NCI-H1694 (cell line): ENCODE measurements at places on chromosomes 2 and 18.

GRCh38 chr2:70557171-70557838 lies 3.7 kb upstream of the TGFA start:
- no peak for DNase-seq

DNA sequence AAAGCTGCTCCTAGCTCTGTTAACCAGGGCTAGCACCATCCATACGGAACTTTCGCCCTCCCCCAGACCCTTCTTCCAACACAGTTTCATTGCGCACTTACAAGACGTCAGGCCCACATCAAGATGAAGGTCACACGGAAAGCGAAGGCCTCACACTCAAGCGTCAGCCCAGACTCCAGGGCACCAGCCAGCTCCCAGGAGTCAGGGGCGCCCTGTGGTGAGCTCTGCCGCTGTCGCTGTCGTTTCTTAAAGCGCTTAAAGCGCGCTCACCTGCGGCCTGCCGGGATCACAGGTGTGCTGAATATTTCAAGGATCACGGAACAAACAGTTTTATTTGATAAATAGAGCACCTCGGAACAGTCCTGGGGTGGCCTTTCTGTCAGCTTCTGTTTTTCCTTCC lies 163.1 kb downstream of the CDH20 start:
- DNase-seq: no peak

- no peak for DNase-seq
Observed at GRCh38 chr18:78364388-78364960, 615.1 kb upstream of the SALL3 start.

GRCh38 chr18:56060967-56061541 lies 473.1 kb upstream of the TCF4 start:
- DNase-seq: no peak

- DNase-seq: no peak
Observed at GRCh38 chr2:64018701-64019082, 536 bp downstream of the VPS54 start.

DNA sequence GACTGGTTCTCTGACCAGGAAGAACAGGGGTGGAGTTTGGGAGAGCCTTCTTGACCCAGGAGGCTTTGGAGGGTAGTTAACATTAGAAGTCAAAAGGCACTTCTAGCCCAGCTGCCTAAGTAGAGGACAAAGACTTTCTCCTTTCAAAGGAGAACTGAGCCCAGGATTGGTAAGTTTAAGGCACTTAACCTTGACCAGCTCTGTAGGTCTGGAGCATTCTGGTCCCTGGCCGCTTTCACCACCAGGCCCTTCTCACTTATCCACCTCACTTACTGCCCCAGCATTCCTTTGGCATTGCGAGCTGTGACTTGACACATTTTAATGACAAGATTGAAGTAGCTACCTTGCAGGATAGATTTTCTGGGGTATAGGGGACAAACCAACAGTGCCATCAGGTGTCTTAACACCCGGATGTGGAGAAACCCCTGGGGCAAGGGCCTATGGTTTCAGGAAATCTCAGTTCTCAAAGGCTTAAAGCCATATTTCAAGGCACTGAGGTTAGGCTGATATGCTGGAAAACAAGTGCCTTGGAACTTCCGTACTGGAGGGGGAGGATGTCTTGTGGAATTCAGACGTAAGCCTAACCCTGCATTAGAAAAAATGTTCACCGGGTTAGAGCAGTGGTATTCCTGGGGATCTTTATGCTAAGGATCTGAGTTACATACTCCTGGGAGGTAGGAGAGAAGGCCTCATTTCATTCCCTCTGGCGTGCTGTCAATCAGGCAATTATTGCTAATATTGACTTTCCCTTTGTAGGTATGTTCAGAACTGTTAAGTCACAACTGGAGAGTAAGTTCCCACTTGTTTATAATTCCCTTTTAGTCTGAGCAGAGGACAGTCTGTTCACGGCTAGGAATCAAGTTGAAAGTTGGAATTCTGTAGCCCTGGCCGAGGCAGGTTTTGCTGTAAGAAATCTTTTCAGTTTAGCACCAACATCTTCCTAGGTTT lies 4.3 kb downstream of the C2orf68 start:
- DNase-seq: no peak

DNA sequence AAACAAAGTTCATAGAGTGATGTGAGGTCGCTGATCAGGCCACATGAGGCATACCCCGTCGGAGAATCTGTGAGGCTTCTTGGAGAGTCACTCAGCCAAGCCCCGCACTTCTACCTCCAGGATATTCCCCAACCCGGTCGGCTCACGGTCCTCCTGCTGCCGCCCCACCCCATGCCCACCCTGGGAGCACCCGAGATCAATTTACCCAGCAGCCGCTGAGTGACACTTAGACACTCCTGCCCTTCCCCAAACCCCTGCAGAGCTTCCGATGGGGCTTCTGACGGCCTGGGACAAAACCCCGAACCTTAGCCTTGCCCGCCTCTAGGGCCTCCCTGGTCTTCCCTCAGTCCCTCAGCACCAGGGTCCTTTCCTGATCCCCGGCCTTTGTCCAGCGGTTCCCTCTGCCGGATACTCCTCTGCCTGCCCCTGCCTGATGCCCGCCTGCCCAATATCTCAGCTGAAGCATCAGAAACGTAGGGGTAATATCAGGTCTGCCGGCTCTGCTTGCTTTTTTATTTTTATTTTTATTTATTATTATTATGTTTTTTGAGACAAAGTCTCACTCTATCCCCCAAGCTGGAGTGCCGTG lies 18.9 kb upstream of the OTOS start:
- DNase-seq: no peak

DNA sequence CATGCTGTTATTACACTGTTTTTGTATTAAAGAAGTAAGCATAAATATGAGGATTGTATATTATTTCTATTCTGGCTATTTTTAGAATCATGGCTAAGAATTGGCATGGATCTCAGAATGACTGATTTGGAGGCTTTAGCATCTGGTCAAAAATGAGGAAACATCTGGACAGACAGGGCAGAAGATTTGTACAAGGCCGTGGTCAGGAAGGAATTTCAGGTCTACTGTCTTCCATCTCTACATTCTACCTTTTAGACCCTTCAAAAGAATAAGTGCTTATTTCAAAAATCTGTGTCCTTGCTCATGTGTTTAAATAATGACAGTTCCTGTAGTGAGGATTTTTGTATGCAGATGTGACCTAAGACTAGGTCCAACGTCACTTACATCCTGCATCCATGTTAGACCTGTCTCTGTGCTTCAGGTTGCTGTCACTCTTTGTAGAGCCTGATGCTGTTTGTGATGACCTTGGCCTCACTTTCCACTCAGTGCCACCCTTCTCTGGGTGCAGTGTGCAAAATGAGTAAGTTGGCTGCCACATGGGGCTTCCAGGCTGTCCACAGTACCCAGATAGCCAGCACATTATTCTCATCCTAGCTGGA lies 54.7 kb upstream of the B3GNT2 start:
- no peak for DNase-seq

- DNase-seq: no peak
Observed at GRCh38 chr2:226578879-226579278, 220.7 kb downstream of the IRS1 start.

DNA sequence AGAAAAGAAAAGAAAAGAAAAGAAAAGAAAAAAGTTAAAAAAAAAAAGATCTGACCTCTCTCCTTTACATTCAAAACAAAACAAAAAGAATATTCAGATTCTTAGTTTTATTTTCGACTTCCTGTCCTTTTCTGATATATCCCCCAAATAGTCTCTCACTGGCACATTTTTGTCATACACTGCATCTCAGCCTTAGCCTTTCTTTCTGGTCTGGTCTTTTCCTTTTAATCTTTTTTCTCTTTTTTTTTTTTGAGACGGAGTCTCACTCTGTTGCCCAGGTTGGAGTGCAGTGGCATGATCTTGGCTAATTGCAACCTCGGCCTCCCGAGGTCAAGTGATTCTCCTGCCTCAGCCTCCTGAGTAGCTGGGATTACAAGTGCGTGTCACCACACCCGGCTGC lies 1.6 kb upstream of the RIOK3 start:
- no peak for DNase-seq

DNA sequence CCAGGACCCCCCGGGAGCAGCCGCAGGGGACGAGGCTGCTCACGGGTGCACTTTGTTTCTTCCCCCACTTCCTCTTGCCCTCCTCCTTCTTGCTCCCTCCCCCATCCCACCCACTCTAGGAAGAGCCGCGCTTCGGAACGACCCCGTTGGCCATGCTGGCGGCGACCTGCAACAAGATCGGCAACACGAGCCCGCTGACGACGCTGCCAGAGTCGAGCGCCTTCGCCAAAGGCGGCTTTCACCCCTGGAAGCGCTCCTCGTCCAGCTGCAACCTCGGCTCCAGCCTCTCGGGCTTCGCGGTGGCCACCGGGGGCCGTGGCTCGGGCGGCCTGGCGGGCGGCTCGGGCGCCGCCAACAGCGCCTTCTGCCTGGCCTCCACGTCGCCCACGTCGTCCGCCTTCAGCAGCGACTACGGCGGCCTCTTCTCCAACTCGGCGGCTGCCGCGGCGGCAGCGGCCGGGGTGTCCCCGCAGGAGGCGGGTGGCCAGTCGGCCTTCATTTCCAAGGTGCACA lies 1.3 kb downstream of the SP9 start:
- DNase-seq: no peak

DNA sequence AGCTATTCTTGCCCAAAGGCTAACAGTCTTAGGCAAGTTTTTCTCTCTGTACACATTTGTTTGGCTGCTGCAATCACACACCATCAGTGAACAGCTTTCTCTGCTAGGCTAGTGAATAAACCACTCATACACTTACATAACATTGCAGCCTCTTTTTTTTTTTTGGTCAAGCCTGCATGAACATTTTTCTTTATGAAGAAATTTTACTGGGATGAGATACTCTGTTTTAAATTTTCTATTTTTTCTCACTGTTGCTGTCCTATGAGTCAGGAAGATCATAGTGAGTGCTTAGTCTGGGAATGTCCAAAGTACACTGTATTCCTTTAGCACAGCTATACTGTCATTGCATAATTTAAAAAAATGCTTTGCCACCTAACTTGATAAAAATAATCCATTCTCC lies 58.5 kb downstream of the ROCK1 start:
- no peak for DNase-seq

- DNase-seq: no peak
Observed at GRCh38 chr2:183001948-183002347, 36.3 kb downstream of the NCKAP1 start.

GRCh38 chr2:139478165-139478914 lies 698.1 kb upstream of the NXPH2 start:
- peak; percentile 41 for DNase-seq

DNA sequence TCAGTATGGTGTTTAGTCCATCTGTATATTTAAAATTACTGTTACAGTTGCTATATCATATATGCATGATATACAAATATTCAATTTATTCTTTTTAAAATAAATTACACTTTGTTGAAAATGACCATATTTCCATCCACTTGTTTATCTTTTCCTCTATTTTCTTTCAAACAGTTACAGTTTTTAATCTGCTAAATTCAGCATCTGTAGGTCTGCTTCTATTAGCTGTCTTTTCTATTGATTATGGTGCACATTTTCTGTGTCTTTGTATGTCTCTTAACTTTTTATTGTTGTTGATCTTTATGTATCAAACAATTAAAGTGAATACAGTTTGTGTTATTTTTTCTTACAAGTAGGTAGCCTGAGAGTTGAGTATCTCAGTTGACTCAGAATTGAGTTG lies 28.1 kb downstream of the IL18R1 start:
- DNase-seq: no peak

DNA sequence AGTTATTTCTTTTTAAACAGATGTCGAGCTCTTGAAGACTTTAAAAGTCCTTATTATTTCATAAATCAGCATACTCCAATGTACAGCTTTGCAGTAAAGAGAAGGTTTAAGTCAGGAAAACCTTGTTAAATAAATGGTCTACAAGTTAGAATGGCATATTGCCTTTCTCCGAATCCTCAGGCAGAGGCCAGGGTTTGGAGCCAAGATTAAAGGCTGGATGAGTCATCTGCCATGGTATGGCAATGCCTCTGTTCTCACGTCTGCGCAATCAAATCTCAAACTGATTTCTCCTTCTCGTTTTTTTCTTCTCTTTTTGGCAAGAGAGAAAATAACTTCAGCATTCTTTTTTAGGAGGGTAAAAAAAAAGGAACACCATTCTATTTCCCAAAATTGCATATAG lies 5.6 kb upstream of the KCNJ3 start:
- no peak for DNase-seq

DNA sequence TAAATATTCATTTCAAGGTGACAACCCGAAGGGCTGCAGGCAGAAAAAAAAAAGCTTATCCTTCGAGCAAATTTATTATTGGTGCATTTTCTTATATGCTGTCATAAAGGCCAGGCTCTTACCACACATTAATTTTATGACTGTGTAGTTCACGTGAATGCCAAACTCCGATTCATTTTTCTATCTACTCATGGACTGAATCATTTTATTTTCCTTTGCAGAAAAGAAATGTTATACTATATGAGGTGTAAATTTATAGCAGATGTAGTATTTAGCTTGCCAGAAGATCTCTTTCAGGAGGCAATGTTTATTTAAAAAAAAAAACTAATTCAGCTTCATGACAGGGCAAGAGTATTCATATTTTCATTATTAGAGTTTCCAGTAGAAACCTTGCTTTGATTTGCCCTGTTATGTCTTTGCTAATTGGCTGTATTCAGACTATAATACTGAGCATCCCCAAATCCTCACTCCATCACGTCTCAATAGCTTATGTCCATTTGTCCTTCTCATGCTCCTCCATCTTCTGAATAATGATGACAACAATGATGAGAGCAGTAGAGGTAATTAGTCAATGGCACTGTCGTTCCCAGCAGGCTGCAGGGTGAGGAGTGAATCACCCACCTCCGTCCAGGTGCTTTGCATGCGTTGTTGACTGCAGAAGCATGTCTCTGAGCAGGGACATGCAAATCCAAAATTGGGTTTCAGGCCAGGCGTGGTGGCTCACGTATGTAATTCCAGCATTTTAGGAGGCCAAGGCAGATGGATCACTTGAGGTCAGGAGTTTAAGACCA lies 101.1 kb upstream of the RAB12 start:
- no peak for DNase-seq

DNA sequence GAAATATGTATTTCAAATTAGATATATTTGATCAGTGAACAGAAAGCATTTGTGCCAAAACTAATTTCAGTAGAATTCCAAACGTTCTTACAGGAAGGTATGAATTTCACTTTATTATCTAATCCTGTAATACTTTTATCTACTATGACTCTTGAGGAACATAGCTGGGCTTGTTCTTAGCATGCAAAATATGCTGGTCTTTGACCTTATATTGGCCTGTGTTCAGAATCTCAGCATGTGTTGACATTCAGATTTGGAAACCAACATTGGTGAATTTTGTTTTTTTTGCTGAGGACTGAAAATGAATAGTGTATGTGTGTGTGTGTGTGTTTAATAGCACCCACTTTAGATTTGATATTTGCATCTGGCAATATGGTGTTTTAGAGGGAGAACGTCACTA lies 112.2 kb downstream of the MEIS1 start:
- DNase-seq: no peak

DNA sequence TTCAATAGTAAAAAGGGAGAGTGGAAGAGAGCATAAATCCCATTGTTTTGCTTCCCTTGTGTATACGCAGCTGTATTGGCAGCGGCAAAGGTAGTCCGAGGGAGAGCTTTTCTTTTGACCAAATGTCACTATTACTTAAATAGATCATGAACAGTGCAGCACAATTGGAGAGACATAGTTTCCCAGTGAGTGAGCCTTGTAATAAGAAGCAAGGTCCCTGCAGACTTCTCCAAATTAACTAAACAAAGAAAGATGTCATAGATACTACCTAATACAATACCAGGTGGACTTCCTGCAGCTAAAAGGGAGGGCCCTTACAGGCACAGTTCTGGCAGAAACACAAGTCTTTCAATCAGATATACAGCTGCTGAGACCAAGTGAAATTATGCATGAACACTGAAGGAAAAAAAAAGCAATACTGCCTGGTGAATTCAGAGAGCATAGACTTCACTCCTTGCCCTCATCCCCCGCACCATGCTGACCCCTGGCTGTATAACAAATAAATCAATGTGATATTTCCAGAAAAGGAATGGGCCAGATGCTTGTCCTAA lies 404.7 kb upstream of the CDH2 start:
- DNase-seq: no peak

GRCh38 chr2:191010887-191011885 lies 2.8 kb downstream of the STAT1 start:
- DNase-seq: no peak
